Upper lobe of left lung (tissue), 6 donors: ENCODE measurements at places on chromosomes 1 and 21. TPM values are rescaled to one million over a fixed set of nuclear protein-coding genes. Genes with fewer than 3 reads are reported as not detected.

DNA sequence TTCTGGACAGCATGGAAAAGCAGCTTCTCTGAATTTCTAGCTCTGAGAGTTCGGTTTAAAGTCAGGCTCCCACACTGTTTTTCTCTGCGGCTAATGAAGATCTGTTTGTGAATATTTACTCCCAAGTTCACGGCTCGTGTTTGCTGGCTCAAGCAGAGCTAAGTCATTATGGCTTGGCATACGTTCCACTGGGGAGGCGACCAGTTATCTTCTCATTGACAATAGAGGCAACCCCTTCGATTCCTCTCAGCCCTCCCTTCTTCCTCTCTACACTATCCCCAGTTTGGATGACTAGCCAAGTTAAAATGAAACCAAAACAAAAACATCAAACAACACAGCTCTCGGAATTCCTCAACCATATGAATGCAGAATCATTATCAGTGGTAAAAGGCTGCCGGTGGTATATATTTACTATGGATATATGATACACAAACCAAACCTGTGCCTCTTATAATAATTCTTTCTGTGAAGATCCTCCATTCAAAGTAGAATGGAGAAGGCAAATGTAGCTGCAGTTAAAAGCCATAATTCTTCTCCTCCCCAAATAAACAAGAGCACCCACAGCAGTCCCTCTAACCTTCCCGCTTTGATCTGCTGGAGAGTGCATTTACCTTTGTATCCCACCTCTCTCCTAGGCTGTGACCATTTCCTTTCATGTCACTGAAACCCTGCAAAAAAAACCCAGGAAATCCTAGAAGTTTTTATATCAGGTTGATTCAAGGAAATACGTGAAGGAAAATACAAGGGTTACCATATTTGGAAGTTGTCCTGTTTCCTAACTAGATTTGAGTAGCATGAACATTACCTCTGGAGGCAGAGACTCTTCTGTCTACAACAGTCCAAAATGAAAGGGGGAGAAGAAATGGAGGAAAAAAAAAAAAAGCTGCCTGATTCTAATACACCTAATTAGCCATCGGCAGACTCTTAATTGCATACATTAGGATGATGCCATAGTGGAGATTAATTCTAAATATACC is 108.3 kb upstream of the USH2A start:
- no peak for DNase-seq

The KCNE2 gene
- not detected for total RNA-seq

GRCh38 chr1:9559673-9560072 is 20.4 kb downstream of the SLC25A33 start:
- no peak for DNase-seq

- DNase-seq: no peak
Observed at GRCh38 chr1:40984066-40984465, 4.6 kb downstream of the CTPS1 start.

DNA sequence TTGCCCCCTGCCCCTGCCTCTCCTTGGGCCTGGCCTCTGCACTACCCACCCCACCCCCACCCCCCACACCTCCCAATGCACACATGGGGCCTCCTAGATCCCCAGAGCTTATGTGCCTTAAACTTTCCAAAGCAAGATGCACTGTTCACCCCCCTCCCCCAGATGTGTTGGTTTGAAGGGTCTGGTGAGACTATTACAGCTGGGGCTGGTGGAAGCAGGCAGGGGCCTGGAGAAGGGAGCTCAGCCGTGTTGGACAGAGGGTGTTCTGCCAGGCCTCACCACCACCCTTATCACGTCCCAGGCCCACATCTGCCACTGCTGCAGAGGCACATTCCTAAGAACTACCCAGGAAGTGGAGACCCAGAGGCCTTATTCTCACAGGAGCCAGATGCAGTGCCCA is 18.3 kb upstream of the RSPO1 start:
- DNase-seq: no peak

DNA sequence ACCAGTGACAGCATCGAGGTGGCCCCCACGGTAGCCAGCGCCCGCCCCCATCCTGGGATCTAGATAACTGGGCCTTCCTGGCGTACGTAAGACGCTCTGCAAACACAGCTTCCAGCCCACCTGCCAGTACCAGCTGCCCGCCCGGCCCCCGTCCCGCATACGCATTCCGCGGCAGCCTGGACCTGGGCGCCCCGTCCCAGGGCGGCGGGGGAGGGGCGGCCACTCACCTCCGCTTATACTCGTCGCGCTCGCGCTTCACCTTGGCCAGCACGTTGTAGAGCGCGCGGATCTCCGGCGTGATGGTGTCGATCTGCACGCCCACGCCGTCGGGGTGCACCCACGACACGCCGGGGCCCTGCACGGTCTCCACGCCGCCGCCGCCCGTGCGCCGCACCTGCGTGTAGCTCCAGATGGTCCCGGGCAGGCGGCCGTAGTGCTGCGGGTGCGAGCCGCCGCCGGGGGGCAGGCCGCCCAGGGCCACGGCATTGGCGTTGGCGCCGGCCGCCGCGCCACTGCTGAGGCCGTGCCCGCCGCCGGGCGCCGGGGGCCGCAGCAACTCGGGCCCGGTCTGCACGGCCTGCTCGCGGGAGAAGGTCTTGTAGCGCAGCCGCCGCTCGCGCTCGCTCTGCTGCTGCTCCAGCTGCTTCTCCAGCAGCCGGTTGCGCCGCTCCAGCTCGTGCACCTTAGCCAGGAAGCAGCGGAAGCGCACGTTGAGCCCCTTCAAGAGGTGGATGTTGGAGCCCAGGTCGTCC is 859 bp downstream of the IFFO2 start:
- peak; percentile 91 for DNase-seq

DNA sequence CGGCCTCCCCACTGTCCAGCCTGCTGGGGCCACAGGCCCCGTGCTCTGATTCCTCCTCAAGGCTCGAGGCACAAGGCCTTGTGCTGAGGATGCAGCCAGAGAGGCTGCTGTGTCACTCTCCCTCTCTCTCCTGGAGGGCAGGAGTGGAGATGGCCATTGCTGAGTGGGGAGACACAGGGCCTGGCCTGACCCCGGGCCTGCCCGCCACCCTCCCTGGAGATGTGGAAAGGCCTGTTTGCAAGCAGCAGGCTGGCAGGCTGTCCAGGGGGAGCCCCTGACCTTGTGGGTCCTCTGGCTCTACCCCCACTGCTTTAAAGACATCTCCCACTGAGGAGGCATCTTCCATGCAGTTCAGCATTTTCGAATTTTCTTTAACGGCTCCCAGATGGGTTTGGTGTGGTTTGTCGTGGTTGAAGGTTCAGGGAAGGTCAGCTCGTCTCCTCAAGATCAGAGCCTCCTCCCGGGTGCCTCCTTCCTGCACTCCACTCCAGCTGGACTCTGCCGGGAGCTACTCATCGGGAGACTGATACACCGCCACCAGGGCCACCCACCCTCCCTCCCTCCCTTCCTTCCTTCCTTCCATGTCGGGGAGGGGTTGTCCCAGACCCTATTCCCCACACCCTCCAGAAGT is 69.1 kb downstream of the SPSB1 start:
- no peak for DNase-seq

- no peak for DNase-seq
Observed at GRCh38 chr1:109186733-109187086, 27.0 kb upstream of the SARS1 start.

The DIRAS3 gene
- total RNA-seq: 2.3 TPM
